ENCODE measurements at places on chromosomes 2 and 18.

DNA sequence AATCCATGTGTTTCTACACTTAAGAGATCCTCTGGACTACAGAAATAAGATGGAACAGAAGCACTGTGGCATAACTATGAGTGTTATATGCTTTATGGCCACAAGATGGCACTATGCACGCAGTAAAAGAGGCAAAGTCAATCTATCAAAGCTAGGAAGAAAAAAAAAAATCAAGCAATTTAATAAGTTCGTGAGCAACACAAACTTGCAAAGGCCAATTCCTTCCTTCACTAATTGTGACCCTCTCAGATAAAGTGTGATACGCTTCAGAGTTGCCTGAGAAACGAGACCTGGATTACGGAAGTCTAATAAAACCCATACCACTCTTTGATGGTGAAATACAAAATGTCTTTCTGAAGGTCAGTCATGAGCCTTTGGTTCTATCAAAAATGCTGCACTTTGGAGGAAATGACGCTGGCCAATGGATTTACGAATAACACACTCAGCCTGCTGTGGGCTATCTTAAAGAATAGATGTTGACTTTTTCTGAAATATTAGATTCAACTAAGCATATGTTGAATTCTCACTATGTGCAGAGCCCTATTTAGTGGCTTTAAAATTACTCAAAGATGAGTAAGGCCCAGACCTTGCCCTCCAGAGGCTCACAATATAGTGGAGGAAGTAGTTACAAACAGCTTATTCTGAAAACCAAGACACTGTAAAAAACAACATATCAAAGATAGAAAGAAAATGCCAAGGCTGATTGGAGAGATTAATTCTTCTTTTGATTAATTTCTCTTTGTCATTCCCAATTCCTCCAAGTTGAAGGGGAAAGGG is 35.5 kb upstream of the TTR start:
- no peak for DNase-seq

DNA sequence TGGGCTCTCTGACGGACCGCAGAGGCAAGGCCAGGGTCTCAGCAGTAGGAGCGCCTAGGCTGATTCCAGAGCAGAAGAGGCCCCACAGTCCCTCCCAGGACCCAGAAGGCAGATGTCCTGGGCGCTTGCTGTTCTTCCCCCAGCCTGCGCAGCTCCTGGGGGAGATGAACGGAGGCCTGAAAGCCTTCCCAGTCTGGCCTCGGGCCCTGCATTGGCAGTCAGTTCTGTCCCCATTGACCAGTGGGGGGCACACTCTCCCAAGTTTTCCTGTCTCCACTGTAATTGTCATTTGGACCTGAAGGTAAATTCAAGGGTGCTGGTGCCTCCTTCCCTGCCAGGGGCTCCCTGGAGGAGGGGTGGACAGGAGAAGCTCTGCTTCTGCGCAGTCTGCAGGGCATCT is 345.7 kb downstream of the CYP26B1 start:
- DNase-seq, result no peak

- DNase-seq, result no peak
Observed at GRCh38 chr2:213066443-213066743, 85.0 kb downstream of the IKZF2 start.

DNA sequence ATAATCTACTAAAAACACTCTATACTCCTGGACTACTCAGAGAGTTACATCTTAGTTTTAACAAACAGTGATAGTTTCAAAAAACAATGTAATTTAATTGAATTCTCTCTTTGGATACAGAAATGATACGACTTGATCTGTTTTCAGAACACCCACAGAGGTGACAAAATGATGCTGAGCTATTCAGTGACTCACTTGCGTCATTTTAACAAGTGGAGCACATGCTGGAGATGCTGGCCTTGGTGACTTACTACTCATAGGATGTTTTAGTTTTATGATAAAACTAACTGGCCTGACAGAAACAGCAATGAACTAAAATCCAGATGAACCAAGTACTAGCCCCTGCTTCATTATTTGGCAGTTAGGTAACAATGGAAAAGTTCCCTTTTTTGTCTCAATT is 101.3 kb upstream of the ITGB6 start:
- DNase-seq, result no peak

DNA sequence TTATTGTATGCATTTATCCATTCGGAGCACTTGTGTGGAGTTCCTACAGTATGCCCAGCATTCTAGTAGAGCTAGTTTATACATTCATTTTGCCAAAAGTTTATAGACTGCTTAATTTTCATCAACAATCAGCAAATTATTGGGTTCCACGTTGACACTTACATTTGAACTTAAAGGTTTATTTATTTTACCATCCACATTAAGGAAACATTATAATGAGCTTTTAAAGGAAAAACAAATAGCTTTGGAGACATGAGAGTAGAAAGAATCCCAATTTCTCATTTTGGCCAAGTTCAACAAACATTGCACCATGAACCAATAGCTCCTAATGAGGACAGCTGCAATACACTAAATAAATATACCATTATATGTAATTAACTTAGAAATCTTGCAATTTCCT is 501.2 kb upstream of the SMIM21 start:
- DNase-seq, result no peak

GRCh38 chr2:28133778-28134177 is 243.2 kb downstream of the BABAM2 start:
- no peak for DNase-seq

- no peak for DNase-seq
Observed at GRCh38 chr2:43039376-43040080, 186.9 kb downstream of the ZFP36L2 start.

DNA sequence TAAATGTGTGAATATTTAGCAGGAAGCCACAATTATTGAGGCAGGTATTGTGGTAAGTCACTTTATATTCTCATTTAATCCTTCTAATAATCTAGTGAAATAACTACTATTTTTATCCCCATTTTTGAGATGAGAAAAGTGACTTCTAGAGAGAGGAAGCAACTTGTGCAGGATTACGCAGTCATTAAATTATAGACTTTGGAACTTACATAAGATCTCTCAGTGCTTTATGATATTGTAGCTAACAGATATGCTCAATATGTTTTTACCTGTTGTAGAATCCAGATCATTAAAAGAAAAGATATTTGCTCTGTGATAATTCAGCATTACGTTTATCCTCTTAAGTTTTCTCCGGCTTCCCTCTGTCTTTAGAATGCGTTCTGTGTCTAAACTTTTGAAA is 50.5 kb downstream of the MBD5 start:
- DNase-seq, result no peak

DNA sequence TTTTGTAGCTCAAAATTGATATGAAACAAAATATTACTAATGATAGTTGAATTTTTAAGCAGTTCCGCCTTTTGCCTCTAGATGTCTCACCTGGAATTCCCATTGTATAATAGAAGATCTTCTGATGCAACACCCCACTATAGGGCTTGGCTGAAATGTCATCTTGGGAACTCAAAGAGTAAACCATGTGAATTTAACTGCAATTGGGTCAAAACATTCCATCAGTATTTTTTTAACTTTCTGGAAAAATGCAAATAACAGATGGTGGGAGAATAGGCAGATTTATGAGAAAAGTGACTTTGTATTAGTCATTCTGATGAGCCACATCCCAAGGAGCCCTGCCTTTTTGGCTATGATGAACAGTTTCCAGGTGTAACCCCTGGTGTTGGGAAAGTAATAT is 489.9 kb downstream of the NYAP2 start:
- DNase-seq, result no peak

DNA sequence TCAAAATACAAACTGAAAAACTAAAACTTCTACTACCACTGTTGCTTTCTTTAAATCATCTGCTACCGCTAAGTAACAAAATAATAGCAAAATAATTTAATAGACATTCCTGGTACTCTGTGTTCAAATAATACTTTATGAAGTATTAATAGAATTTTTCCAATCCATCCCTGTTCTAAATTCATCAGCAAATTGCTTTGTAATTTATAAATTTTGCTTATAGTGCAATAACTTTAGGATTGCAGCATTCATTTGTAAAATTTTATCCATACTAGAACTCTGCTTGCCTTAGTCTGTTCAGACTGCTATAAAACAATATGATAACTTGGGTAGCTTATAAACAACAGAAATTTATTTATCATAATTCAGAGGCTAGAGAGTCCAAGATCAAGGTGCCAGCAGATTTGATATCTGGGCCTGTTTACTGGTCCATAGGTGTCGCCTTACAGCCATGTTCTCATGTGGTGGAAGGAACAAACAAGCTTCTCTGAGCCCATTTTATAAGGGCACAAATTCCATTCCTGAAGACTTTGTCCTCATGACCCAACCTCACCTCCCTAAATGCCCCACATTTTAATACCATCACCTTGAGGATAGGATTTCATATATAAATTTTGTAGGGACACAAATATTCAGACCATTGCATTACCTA is 415.1 kb upstream of the MAP2 start:
- DNase-seq, result no peak

DNA sequence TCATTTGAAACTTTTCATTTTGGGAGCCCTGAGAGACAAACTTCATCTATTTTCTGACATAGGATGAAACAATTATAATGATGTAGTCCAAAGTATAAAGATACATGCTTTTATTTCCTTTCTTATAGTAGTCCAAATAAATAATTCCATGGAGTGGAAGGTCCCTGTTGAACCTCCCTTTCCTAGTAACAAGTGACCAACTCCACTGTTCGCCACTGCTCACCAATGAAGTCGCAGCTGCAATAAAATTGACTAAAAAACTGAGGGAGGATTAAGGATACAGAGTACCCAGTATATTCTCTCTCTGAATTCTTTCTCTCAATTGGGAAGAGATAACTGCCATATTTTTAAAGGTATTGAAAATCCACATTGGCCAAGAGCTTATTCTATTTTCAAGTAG is 14.1 kb downstream of the SERPINB7 start:
- no peak for DNase-seq

DNA sequence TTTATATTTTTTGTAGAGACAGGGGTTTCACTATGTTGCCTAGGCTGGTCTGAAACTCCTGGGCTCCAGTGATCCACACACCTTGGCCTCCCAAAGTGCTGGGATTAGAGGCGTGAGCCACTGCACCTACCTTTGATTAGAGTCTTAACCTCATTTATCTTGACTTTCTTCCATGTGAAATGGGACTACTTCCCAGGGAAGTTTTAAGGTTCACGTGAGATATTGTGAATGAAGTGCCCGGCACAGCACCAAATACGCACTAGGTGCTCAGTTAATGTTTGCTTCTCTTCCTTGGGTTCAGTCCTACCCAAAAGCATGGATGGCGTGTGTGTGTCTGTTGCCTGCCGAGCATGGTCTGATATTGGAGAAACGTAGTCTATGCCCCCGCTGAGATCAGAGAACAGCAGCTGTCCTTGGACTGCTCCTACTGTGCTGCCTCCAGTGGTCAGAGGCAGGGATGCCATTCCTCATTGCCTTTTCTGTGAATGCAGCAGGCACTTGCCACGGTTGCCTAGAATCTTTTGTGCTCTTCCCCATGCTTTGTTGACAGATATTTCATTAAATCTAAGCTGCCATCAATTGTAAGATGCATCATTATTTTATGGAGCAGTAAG is 12.3 kb upstream of the TFCP2L1 start:
- no peak for DNase-seq

DNA sequence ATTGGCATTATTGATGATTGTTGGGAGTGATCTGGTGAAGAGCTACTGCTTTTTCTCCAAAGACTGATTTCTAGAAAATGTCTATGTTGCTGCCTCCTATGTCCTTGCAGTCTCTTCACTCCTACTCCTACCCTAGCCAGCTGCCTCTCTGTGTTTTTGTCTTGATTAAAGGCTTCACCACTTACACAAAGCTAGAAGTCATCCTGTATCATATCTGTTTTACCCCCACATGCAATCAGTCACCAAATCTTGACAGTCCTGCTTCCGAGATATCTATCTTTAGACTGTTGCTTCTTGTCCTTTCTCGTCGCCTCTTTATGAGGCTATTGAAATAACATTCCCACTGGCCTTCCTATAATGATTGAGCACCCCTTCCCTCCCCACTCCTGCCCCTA is 84.5 kb upstream of the ITGA4 start:
- no peak for DNase-seq

- no peak for DNase-seq
Observed at GRCh38 chr2:9315280-9315847, 108.0 kb downstream of the ITGB1BP1 start.

GRCh38 chr2:229511524-229511923 is 202.8 kb downstream of the DNER start:
- no peak for DNase-seq

- no peak for DNase-seq
Observed at GRCh38 chr2:15869396-15869795, 71.0 kb upstream of the MYCN start.

DNA sequence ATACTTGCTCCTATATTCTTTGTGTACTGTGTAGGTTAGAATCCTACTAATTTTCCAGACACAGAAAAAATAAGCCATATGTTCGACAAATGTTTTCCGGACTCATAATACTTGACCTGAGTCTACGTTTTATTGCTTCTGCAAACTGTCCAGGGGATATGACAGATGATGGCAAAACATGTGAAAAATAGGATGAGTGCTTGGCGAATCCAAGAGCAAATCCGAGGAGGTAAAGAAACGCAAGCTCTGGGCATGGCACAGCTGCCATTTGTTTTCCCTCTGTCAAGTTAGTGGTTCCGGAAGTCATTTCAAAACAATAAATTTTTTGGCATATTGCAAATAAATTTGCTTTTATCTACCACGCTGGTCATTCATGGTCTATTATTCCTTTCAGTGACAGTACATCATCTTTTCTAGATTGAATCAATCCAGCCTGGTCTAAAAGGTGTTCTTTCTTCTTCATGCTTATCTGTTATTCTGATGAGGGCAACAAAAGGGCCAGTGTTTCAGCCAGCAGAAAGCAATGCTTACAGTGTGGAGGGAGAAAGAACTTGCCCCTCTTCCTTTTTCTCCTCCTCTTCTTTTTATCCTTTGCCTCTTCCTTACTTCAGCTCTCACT is 476.1 kb upstream of the SOX11 start:
- DNase-seq, result no peak

Data from stimulated activated CD8-positive, alpha-beta memory T cell treated with anti-CD3 and anti-CD28 coated beads, Interleukin-4, amount 100 ng/mL, for 4 hours (primary cell).